D341Med (cell line): ENCODE measurements at places on chromosomes 5 and 9.

- DNase-seq: no peak
Observed at GRCh38 chr9:137524161-137524980, 25.8 kb downstream of the PNPLA7 start.

GRCh38 chr9:37555786-37556185 is 20.4 kb downstream of the FBXO10 start:
- DNase-seq: no peak

DNA sequence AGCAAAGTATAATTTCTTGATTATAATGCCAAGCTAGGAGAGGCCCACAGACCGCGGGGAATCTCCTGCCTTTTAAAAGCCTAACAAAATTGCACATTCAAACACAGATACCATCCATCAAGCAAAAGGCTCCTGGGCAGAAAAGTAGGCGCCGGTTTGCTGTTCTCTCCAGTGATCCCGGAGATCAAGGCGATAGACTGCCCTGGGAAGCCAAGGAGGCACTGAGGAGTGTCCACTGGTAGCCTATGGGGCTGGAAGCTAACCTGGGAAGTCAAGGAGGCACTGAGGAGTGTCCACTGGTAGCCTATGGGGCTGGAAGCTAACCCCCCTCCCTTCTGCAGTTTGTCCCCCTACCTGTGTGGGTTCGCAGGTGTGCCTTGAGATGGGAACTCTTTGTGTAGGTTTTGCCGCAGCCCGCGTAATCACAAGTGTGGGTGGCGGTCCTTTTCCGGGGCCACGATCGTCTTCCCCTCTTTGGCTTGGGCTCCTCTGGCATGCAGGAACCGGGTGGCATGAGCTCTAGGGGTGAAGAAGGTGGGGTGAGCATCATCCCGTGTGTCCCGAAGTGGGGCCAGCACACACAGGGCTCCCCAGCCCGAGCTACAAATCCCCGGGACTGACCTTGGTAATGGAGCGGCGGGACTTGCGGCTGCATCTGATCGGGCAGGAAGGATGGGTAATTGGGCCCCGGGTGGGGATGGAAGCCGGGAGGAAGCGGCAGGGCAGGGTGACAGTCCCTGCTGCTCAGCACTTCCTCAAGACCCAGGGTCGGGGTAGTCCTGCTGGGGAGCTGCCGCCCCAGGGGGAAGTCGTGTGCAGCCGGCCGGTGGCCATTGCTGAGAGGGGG is 2.7 kb downstream of the KLF4 start:
- DNase-seq: no peak

- no peak for DNase-seq
Observed at GRCh38 chr9:132043708-132044107, 36.0 kb downstream of the MED27 start.

GRCh38 chr9:116494815-116495634 is 192.1 kb upstream of the TRIM32 start:
- peak; percentile 47 for DNase-seq

DNA sequence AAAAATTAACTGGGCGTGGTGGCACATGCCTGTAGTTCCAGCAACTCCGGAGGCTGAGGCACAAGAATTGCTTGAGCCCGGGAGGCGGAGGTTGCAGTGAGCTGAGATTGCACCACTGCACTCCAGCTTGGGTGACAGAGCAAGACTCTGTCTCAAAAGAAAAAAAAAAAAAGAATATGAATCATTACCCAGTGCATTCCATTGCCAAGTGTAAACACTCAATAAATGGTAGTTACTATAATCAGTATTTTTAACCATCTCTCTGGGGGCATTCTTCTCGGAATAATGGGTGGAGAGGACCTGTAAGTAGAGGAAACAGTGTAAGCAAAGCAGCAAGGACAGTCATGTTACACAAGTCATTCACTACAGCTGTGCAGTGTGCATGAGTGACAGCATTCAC is 13.8 kb upstream of the RANBP17 start:
- DNase-seq: no peak
